Ovary (tissue), 10 donors: ENCODE measurements at places on chromosomes 3 and 15. TPM values are rescaled to one million over a fixed set of nuclear protein-coding genes. Genes with fewer than 3 reads are reported as not detected.
A peak's percentile ranks its signal among the peaks of the same experiment; 100 is the strongest.

GRCh38 chr3:194225988-194226663 is 90.2 kb downstream of the HES1 start:
- DNase-seq, result no peak

- no peak for DNase-seq
These were observed 200.4 kb downstream of the ADAMTSL3 start for GRCh38 chr15:83854321-83854720.

DNA sequence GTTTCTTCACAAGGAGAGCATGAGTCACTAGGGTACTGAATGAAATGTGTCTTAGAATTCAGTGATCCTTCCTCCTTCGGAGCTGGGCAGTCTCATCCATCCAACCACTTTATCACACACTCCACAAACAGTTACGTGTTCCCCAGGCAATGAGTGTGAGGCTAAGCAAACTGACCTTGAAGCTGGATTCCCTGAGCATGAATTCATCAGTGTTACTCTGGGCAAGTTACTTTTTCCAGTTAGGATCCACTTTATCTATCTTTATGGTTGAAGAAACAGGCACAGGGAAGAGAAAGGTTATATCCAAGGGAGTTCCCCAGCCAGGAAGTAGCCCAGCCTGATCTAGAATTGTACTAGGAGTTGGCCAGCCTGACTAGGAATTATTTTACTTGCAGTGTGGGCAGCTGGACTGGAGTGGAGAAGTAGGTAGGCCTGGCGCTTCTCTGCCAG is 17.1 kb upstream of the GCNT3 start:
- DNase-seq, result peak; percentile 36

GRCh38 chr15:22868495-22868894 is 30.0 kb downstream of the NIPA2 start:
- DNase-seq, result no peak

- DNase-seq, result no peak
These were observed 229.8 kb downstream of the TBL1XR1 start for GRCh38 chr3:176967522-176967921.

DNA sequence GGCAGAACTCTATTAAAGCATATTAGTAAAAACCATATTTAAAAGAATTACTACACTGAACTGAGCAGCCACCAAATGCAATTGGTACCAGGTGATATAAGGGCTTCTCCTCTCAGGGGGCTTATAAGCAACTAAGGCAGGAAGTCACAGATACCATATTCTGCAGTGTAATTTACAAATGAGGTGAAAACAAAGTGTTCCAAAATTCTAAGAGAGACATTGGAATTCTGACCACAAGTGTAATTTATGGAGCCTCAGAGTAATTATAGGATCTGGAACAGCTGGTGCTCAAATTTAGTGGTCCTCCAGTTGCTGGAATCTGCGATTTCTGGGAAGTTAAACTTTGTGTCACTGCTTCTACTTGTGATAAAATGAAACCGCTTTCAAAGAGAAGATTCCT is 3.1 kb upstream of the NR1I2 start:
- no peak for DNase-seq

- DNase-seq, result no peak
These were observed 116.6 kb downstream of the SEC22A start for GRCh38 chr3:123318374-123318773.

- no peak for DNase-seq
These were observed 800.7 kb downstream of the NAALADL2 start for GRCh38 chr3:175659670-175660350.

The CCDC33 gene
- 0.10 TPM for polyA plus RNA-seq

The CHRM5 gene
- polyA plus RNA-seq, result not detected

The TRANK1 gene
- polyA plus RNA-seq, result 24.6 TPM

The USP19 gene
- 21.7 TPM for polyA plus RNA-seq

The MESP2 gene
- not detected for polyA plus RNA-seq

The POMGNT2 gene
- polyA plus RNA-seq, result 24.0 TPM

The ITIH3 gene
- polyA plus RNA-seq, result 14.2 TPM

The HTR3D gene
- polyA plus RNA-seq, result not detected

The ANKRD63 gene
- polyA plus RNA-seq, result not detected

The DGKG gene
- 1.0 TPM for polyA plus RNA-seq

The CLDN11 gene
- polyA plus RNA-seq, result 125 TPM

The CCR9 gene
- polyA plus RNA-seq, result 0.05 TPM
